Left lung (tissue), 14 donors: ENCODE measurements at places on chromosomes 7 and 10.

DNA sequence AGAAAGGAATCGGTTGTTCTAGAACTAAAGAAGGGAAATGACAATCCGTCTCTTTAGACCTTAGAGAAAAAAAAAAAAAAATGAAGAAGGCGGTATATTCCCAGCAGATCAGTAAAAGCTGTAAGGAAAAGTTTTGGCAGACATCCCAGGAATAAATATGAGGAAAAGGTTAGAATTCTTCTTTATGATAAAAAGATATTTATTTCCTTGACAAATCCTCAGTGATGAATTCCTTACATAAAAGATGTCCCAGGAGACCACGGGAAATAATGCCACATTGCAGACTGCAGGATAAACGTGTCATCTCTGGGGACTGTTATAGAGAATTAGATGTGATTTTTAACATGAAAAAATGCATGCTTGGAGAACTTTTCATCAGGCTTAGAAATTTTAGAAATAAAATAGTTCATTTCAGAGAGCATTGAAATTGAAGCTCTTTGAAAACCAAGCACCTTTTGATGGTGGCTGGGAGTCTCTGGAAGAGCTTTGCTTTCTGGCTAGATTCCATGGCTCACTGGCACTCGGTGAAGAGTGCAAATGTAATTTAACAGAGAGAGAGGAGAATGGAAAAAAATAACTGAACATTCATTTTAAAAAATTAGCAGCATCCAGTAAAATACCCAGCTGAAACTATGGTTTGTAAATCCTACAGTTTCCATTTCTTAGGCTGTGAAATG, 98.2 kb downstream of the PRPF18 start:
- H3K27ac ChIP-seq = peak overlapping the region; percentile 61
- DNase-seq = no peak
- H3K36me3 ChIP-seq = peaks cover 3% of the 10 kb centered on the region
- no peaks in the 10 kb centered on the region for H3K27me3 ChIP-seq
- H3K4me1 ChIP-seq = peaks cover 25% of the 10 kb centered on the region

DNA sequence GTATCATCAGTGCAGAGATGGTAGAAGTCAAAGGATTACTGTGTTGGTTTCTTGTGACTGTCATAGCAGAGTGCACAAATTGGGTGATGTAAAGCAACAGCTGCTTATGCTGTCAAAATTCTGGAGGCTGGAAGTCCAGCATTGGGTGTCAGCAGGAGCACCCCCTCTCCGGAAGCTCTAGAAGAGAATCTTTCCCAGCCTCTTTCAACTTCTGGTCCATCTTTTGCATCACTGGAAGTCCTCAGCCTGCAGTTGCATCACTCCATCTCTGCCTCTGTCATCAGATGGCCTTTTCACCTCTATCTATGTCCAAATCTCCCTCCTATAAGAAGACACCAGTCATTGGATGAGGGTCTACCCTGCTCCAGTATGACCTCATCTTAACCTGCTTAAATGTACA, 35.8 kb upstream of the GALNTL5 start:
- no peaks in the 10 kb centered on the region for H3K36me3 ChIP-seq
- no peaks in the 10 kb centered on the region for H3K27me3 ChIP-seq
- DNase-seq = no peak
- H3K4me1 ChIP-seq = peaks cover 10% of the 10 kb centered on the region

DNA sequence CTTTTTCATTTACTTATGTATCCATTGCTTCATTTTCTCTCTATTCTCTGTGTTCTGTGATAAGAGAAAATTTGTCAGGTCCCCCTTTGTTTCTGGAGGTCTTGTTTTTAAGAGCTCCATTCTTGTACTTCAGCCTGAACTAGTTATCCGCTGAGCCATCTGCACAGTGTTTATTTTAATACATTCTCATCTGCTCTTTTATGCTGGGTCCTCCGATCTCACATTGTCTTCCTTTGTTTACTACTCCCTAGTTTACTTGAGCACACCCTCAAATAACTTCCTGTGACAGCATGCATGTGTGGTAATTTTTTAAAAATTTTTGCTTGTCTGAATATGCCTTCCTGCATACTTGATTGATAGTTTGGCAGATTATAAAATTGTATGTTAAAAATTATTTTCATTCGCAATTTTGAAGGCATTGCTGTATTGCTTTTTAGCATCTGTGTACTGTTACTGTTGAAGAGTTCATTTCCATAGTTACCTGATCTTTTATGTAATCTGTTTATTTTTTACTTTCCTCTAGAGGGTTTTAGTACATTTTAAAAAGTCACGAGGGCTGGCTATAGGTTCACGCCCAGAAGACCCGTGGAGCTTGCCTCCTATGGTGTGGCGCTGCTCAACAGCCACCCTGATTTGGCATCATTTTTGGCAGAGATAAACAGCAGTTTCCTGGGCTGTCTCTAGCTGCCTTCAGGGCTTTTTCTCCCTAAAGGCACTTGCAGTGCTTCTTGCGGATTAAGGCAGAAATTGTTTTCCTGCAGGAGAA, 31.9 kb downstream of the RSBN1L start:
- H3K36me3 ChIP-seq = no peaks in the 10 kb centered on the region
- no peak overlapping the region for H3K4me3 ChIP-seq
- peak; percentile 38 for DNase-seq
- no peaks in the 10 kb centered on the region for H3K27me3 ChIP-seq
- peaks cover 5% of the 10 kb centered on the region for H3K4me1 ChIP-seq
- peak overlapping the region; percentile 57 for H3K27ac ChIP-seq

DNA sequence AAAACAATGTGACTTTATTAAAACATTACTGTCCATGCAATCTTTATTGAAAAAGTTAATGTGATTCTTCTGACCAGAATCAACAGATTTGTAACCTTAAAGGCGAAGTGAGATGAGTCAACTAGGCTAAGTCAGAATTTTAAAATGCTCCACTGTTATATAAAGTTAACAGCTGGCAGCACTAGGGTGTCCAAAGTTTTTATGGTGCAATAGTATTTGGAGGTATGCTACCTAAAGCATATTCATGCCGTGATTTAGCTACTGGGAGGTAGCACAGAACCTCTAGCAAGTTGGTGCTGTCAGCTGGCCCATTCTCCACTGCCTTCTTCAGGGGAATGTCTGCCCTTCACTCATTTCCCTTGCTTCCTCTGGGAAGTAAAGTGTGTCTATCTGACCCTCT, 126.7 kb downstream of the RAPGEF5 start:
- H3K4me3 ChIP-seq = no peak overlapping the region
- no peaks in the 10 kb centered on the region for H3K36me3 ChIP-seq
- DNase-seq = no peak
- no peaks in the 10 kb centered on the region for H3K27me3 ChIP-seq
- no peaks in the 10 kb centered on the region for H3K4me1 ChIP-seq
- H3K27ac ChIP-seq = no peak overlapping the region

DNA sequence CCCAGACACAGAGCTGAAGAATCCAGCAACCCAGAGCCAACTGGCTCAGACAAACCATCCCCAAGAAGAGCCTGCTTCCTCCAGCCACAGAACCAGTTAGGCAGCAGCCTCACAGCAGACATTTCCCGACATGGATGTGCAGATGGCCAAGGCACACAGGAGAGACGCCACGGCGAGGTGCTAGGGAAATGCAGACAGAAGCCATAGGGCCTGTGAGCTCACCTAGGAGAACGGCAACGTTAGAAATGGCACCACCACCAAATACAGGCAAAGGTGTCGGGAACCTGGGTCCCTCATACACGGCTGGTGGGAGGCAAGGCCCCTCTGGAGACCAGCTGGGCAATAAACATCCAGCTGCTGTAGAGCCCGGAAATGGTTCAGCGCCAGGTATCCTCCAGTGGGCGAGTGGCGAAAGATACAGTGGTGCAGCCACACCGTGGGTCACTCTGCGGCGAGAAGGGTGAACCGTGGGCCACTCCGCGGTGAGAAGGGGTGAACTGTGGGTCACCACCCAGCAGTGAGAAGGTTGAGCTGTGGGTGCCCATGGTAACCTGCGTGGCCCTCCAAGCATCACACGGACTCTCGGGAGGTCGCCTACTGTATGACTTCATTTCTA, 31.2 kb downstream of the JAKMIP3 start:
- H3K36me3 ChIP-seq = no peaks in the 10 kb centered on the region
- DNase-seq = no peak
- no peaks in the 10 kb centered on the region for H3K27me3 ChIP-seq
- no peak overlapping the region for H3K4me3 ChIP-seq
- H3K4me1 ChIP-seq = no peaks in the 10 kb centered on the region

DNA sequence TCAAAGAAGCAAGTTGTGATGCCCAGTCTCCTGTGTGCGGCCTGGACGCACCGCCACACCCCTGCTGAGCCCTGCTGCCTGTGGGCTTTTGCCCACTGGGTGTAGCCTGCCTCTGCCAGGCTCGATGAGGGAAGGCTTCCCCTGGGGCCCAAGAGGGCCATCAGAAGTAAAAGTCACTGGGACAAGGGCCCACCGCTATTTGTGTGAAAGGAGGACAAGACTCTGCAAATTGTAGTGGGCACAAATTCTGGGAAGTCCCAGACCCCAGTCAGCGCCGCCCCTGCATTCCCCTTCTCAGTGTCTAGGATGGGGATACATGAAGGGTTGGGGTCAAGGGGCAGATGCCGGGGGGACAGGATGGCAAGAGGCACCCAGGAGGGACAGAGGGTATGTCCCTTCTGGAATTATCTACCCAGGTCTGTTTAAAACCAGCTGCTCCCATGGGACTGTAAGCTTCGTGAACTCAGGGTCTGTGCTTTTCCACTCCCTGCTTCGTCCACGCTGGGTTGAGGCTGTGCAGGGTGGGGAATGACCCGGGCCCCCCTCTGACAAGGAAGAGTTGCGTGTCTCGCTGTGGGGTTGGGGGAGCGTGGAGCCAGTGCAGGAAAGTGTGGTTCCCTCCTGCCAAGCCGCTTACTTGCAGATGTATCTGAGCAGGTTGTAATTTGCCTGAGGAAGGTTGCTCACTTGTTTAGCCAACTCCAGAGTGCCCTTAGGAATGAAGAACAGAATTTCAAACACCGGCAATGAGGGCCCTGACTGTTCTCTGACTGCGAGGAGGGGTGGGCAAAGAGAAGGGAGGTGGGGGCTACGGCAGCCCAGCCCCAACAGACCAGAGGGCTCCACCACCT, 147.2 kb downstream of the MAPK8 start:
- no peaks in the 10 kb centered on the region for H3K36me3 ChIP-seq
- peak; percentile 29 for DNase-seq
- no peak overlapping the region for H3K4me3 ChIP-seq
- H3K4me1 ChIP-seq = no peaks in the 10 kb centered on the region
- H3K27me3 ChIP-seq = no peaks in the 10 kb centered on the region

DNA sequence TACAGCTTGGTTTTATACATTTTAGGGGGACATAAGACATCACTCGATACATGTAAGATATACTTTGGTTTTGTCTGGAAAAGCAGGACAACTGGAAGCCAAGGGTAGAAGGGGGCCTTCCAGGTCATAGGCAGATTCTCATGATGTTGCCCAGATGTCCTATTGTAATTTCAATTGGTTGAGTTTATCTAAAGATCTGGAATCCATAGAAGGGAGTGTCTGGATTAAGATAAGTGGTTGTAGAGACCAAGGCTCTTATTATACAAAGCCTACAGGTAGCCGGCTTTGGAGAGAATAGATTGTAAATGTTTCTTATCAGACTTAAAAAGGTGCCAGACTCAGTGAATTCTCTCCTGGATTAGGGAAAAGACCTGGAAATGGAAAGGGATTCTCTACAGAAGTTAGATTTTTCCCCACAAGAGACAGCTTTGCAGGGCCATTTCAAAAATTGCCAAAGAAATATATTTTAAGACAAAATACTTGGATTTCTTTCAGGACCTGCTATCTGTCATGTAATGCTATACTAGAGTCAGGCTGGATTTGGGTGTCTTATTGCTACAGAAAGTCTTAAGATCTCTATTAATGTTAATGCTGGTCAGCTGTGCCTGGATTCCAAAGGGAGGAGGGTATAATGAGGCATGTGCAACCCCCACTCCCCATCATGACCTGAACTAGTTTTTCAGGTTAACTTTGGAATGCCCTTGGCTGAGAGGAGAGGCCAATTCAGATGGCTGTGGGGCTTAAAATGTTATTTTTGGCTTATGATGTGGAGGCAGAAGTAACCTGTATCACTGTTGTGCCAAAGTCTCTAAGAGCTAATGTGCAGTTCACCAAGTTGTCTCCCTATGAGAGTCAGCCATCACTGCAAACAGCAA, 511.1 kb upstream of the C7orf33 start:
- H3K27me3 ChIP-seq = no peaks in the 10 kb centered on the region
- no peaks in the 10 kb centered on the region for H3K36me3 ChIP-seq
- H3K4me3 ChIP-seq = no peak overlapping the region
- no peak for DNase-seq
- H3K27ac ChIP-seq = no peak overlapping the region

- no peak overlapping the region for H3K27ac ChIP-seq
- peaks cover 35% of the 10 kb centered on the region for H3K36me3 ChIP-seq
- no peaks in the 10 kb centered on the region for H3K4me1 ChIP-seq
- DNase-seq = no peak
Observed at GRCh38 chr7:17792075-17792936, 148.0 kb downstream of the SNX13 start.

DNA sequence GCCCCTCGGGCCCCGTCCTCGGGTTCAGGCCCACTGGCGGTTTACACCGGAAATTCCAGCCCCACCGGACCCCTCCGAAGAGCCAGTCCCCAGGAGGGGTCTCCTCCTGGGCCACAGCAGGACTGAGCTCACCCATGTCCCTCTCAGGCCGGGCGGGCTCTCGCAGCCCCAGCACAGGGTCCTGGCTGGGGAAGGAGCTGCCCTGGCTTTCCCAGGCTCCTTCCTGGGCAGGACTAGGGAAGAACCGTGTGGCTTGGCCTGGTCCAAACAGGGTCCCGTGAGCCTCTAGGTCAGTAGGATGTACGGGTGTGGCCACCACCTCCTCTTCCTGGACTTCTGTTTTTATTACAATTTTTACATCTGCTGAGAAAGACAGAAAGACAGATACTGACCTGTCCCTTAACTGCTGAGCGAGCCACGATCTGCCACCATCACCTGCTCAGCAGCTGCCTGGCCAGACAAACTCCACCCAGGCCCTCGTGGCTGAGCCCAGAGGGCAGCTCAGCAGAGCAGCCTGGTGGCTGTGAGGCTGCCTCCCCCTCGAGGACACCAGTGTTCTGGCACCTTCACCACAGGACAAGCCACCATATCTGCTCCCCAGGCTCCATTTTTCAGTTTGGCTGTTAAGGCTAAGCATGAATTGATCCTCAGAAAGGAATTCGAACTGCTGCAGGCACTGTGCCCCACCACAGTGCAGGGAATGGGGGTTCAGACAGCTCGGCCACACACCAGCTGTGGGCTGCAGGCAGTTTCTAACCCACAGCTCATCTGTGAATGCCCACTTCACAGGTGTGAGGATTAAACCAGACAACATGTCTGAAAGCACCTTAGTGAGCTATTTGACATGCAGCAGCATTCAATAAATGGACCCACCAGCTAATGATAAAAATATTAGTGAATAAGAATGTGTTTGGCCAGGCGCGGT, 14.5 kb upstream of the ZNF777 start:
- no peak overlapping the region for H3K4me3 ChIP-seq
- no peak for DNase-seq
- no peak overlapping the region for H3K27ac ChIP-seq

- DNase-seq = no peak
- no peaks in the 10 kb centered on the region for H3K27me3 ChIP-seq
- H3K4me1 ChIP-seq = peaks cover 3% of the 10 kb centered on the region
Observed at GRCh38 chr7:143050931-143051330, 1.2 kb upstream of the OR6V1 start.

- H3K4me1 ChIP-seq = no peaks in the 10 kb centered on the region
- no peak overlapping the region for H3K4me3 ChIP-seq
- H3K27ac ChIP-seq = no peak overlapping the region
- H3K27me3 ChIP-seq = no peaks in the 10 kb centered on the region
Observed at GRCh38 chr7:151978616-151979015, 22.4 kb downstream of the GALNTL5 start.

- H3K27me3 ChIP-seq = peaks cover 37% of the 10 kb centered on the region
- H3K27ac ChIP-seq = peak overlapping the region; percentile 59
- no peak overlapping the region for H3K4me3 ChIP-seq
- H3K4me1 ChIP-seq = peaks cover 5% of the 10 kb centered on the region
Observed at GRCh38 chr10:133278577-133279265, 2.1 kb upstream of the ADAM8 start.
